Parietal lobe (tissue), 2 donors: ENCODE measurements at places on chromosomes 3 and 15. TPM values are rescaled to one million over a fixed set of nuclear protein-coding genes. Genes with fewer than 3 reads are reported as not detected.

Gene RASSF1
- 14.1 TPM for total RNA-seq

Gene AGTR1
- total RNA-seq = 0.31 TPM

Gene C3orf22
- not detected for total RNA-seq

Gene MEX3B
- total RNA-seq = 82.0 TPM

Gene KLHL6
- total RNA-seq = 0.63 TPM

Gene TNFAIP8L3
- total RNA-seq = 0.94 TPM

Gene FGF7
- total RNA-seq = 0.94 TPM

Gene REC114
- total RNA-seq = not detected
